Aorta (tissue), 5 donors: ENCODE measurements at places on chromosomes 7 and 10. TPM values are rescaled to one million over a fixed set of nuclear protein-coding genes. Genes with fewer than 3 reads are reported as not detected.

- no peaks in the 10 kb centered on the region for H3K27me3 ChIP-seq
- DNase-seq = no peak
- H3K27ac ChIP-seq = no peak overlapping the region
These were observed 2.2 kb downstream of the DNAJC30 start for GRCh38 chr7:73681031-73681430.

GRCh38 chr10:54402576-54402975 is 398.5 kb downstream of the PCDH15 start:
- DNase-seq = no peak
- no peak overlapping the region for H3K27ac ChIP-seq
- H3K36me3 ChIP-seq = no peaks in the 10 kb centered on the region
- H3K4me3 ChIP-seq = no peak overlapping the region
- H3K27me3 ChIP-seq = no peaks in the 10 kb centered on the region

DNA sequence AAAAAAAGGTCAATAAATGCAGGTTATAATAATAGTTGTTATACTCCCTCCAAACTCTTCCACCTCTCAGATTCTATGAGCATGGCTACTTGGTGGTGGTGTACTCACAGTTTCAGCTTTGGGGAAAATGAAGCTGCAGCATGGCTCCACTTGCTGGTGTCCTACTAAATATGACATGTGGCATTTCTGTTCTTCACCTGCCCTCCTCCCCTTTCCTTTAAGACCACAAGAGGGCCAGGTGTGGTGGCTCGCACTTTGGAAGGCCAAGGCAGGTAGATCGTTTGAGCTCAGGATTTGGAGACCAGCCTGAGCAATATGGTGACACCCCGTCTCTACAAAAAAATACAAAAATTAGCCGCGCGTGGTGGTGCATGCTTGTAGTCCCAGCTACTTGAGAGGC is 101.1 kb downstream of the SLC37A3 start:
- no peaks in the 10 kb centered on the region for H3K27me3 ChIP-seq
- no peaks in the 10 kb centered on the region for H3K36me3 ChIP-seq
- no peak overlapping the region for H3K27ac ChIP-seq
- no peak for DNase-seq

GRCh38 chr7:117186218-117187010 is 136.4 kb downstream of the WNT2 start:
- no peaks in the 10 kb centered on the region for H3K27me3 ChIP-seq
- no peak for DNase-seq
- peaks cover 7% of the 10 kb centered on the region for H3K36me3 ChIP-seq
- no peak overlapping the region for H3K4me3 ChIP-seq

- no peaks in the 10 kb centered on the region for H3K4me1 ChIP-seq
- H3K4me3 ChIP-seq = no peak overlapping the region
- no peaks in the 10 kb centered on the region for H3K36me3 ChIP-seq
- no peaks in the 10 kb centered on the region for H3K27me3 ChIP-seq
- peak; percentile 75 for DNase-seq
- H3K27ac ChIP-seq = no peak overlapping the region
These were observed 26.5 kb upstream of the CHST15 start for GRCh38 chr10:124119946-124120345.

GRCh38 chr7:36316319-36316718 is 73.3 kb upstream of the ANLN start:
- H3K4me3 ChIP-seq = no peak overlapping the region
- no peaks in the 10 kb centered on the region for H3K27me3 ChIP-seq
- no peak for DNase-seq
- no peaks in the 10 kb centered on the region for H3K36me3 ChIP-seq
- no peaks in the 10 kb centered on the region for H3K4me1 ChIP-seq
- no peak overlapping the region for H3K27ac ChIP-seq

DNA sequence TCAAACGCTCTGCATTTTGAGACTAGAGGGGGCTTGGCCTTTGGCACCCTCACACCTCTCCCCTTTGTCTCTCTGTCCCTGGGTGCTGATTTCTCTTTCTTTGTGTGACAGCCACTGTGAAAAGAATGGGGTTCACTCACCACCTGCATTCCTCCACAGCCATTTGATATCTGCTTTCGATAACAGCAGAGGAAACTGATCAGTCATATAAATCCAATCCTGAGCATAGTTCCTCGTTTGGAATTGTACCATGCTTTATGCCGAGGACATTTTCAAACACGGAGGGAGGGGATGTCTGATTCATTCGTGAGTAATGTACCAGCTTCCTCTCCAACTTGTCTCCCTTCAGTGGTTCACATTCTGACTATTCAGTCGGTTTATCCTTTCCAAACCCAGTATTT is 15.8 kb downstream of the MET start:
- no peak overlapping the region for H3K27ac ChIP-seq
- H3K27me3 ChIP-seq = no peaks in the 10 kb centered on the region
- no peak for DNase-seq
- H3K36me3 ChIP-seq = no peaks in the 10 kb centered on the region
- H3K4me3 ChIP-seq = no peak overlapping the region

DNA sequence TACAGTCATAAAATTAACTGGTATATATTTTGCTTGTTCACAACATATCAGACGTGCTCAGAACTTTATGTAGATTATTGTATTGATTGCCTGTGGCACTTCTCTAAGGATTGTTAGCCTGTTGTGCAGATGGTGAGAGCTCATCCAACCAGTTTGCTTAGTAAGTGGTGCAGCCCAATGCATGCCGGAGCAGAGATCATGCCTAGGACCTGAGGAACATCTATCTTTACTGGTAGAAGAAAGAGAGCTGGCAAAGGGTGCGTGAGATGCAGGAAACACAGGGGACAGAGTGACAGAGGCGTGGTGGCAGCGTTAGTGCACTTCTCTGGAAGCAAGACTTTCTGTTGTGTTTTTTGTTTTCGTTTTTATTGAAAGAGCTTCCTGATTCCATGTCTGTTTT is 35.9 kb downstream of the CCM2 start:
- no peak overlapping the region for H3K27ac ChIP-seq
- no peak for DNase-seq
- H3K27me3 ChIP-seq = no peaks in the 10 kb centered on the region
- H3K4me1 ChIP-seq = peaks cover 2% of the 10 kb centered on the region

- H3K27ac ChIP-seq = no peak overlapping the region
- H3K4me3 ChIP-seq = no peak overlapping the region
- no peaks in the 10 kb centered on the region for H3K36me3 ChIP-seq
- no peaks in the 10 kb centered on the region for H3K27me3 ChIP-seq
- DNase-seq = no peak
These were observed 234.3 kb downstream of the SH2D4B start for GRCh38 chr10:80771902-80772555.

DNA sequence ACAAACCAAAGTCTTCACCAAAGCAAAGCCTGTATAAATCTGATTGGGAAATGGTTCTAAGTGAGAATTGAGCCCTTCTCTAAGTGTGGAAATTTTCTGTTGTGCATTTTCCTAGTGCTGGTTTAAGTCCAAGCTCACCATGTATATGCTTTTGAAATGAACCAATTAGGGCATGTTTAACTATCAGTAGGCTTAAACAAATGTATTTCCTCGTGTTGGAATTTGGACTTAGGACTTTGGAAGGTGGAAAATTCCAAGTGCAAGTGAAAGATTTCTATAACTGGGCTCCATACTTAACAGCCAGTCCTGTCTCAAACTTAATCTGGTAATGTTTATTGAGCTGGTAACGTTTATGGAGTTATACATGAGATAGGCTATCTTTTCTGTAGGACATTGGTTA is 28.5 kb downstream of the CCNY start:
- H3K27me3 ChIP-seq = no peaks in the 10 kb centered on the region
- H3K4me1 ChIP-seq = no peaks in the 10 kb centered on the region
- DNase-seq = no peak
- no peak overlapping the region for H3K27ac ChIP-seq
- H3K36me3 ChIP-seq = no peaks in the 10 kb centered on the region

GRCh38 chr10:100775386-100775785 is 30.0 kb downstream of the PAX2 start:
- H3K36me3 ChIP-seq = no peaks in the 10 kb centered on the region
- DNase-seq = peak; percentile 79
- no peaks in the 10 kb centered on the region for H3K4me1 ChIP-seq

CNNM1 gene
- 0.23 TPM for total RNA-seq

RHOBTB1 gene
- 12.9 TPM for total RNA-seq

TAS2R41 gene
- 1.0 TPM for total RNA-seq

PON3 gene
- total RNA-seq = 5.5 TPM

CCDC172 gene
- not detected for total RNA-seq
